RPMI7951 (cell line): ENCODE measurements at places on chromosomes 7 and 10. TPM values are rescaled to one million over a fixed set of nuclear protein-coding genes. Genes with fewer than 3 reads are reported as not detected.

UTF1 gene
- not detected in 2 replicates for total RNA-seq

TAS2R4 gene
- total RNA-seq = 0.10 and 0.12 TPM in 2 replicates

DNA sequence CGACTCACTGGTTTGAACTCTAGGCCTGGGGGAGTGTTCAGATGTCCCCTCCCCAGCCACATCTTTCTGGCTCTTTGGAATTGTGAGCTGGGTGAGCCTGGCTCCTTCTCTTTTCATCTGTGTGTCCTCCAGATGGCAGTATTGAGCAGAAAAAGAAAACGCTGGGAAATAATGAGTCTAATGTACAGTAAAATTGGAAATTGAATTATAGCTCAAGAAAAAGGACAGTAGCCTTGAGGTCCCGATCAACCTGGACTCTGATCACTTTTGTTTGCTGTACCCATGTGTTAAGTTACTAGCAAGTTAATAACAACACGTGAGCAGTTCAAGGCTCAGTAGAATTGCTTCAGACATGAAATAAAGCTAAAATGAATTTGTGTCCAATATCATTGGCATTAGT is 77.9 kb downstream of the SNX10 start:
- DNase-seq = peak; percentile 71

DNA sequence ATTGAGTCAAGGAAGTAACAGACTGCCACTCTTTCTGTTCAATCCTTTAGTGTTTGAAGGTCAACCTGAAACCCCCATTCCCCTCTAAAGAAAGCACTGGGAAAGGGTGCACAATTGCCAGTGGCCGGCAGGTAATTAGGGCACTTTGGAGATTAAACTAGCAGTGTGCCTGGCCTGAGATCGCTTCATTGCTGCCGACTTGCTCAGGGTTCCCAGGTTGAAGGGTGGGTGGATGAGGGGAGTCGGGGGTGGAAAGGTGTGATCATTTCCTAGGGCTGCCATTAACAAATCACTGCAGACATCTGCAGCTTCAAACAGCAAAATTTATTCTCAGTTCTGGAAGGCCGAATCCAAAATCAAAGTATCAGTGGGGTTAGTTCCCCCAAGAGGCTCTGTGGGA is 16.3 kb upstream of the BTBD16 start:
- no peak for DNase-seq

DNA sequence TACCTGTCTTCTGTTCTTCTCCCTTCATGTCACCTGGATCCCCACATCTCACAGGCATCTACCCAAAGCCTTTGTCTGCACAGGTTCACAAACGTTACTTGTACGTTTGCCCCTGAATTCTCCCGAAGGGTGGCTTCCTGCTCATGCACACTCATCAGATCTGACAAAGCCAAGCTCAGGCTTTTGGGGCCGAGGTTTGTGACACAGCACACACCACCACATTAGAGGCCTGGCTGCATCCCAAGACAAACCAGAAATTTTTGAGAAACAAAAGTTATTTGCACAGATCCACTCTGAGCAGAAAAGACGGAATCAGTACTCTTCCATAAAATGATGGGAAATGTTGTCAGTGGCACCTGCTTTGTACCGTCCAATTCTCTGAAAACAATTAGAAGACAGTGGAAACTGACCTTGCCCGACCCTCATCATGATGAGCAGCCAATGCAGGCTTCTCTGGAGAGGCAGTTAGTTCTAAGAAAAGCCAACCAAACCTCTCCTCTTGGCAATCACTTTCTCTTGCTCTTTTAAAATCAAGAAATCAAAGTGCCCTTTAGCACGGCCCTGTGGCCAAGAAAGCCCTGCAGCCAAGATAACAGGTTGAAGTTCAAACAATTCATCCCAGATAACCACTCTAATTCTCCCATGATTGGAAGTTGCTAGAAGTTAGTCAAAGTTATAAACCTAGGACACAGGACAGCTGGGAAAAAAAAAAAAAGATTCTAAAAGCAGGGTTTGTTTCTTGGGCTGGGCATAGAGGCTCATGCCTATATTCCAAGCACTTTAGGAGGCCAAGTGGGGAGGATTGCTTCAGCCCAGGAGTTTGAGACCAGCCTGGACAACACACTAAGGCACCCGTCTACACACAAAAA is 13.6 kb upstream of the SVIL start:
- peak; percentile 84 for DNase-seq

CYP3A5 gene
- 0.24 and 0.49 TPM in 2 replicates for total RNA-seq

KIAA1549 gene
- total RNA-seq = 4.1 and 6.4 TPM in 2 replicates

- no peak for DNase-seq
These were observed 704 bp upstream of the ANTXRL start for GRCh38 chr10:46285966-46286620.

OR2A12 gene
- total RNA-seq = not detected in 2 replicates

- DNase-seq = peak; percentile 58
These were observed 729.1 kb downstream of the TNS3 start for GRCh38 chr7:46852795-46853194.

CALCR gene
- not detected in 2 replicates for total RNA-seq

GRCh38 chr7:41731493-41732435 is 28.9 kb upstream of the INHBA start:
- DNase-seq = peak; percentile 42

TSPAN14 gene
- total RNA-seq = 56.4 and 67.0 TPM in 2 replicates

GRCh38 chr10:133557381-133557780 is 8.0 kb downstream of the SYCE1 start:
- no peak for DNase-seq

RINT1 gene
- total RNA-seq = 9.1 and 11.7 TPM in 2 replicates

DNA sequence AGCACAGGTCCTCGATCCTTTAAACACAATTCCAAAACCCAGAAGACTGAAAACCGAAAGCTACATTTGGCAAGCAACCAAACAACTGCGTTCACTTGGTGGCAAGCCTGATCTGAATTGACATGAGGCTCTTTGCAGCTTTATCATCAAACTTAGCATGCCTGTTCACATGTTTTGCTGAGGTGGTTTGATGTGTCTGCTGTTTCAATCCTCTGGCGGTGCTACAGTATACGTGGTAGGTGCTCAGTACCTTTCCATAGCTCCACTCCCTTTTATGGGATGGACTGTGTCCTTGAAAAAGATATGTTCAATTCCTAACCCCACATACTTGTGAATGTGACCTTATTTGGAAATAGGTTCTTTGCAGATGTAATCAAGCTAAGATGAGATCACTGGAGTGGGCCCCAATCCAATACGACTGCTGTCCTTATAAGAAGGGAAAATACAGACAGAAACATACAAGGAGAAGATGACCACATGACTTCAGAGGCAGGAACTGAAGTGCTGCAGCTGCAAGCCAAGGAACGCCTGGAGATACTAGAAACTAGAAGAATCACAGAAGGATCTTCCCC is 33.4 kb downstream of the CCDC6 start:
- DNase-seq = peak; percentile 79

DNA sequence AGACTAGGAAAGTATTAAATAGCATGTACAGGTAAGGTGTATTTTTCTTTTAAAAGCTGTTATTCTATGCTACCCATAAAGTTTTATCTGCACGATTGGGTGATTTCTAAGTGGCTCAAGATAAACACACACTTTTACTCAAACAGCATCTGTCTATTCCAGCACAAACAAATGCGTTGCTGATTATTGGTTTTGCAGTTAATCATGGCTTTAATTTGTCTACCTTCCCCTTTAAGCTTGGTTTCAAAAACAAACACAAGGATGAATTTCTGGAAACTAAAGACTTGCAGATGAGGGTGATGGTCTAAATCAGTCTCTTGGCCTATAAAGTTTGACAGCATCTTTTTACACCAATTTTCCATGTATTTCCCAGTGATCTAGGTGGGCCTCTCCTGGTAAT is 94.2 kb downstream of the NRP1 start:
- DNase-seq = no peak

GLI3 gene
- total RNA-seq = 7.7 and 10.0 TPM in 2 replicates

DNA sequence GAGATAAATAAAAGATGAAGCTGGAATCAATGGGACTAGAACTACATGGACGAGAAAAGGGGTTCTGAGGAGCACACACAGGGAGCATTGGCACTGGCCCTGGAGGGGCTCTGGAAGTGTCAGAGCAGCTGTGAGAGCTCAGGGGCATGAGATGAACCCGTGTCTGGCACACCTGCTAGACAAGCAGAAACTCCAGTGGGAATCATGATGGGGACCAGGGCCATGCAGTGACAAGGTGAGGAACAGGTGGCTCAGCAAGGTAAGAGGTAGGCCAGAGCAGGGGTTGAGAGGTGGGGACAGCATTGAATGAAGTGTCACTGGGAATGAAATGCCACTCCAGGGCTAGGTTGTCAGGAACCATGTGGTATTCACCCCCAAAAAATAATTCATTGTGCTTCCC is 588.5 kb downstream of the GRID1 start:
- DNase-seq = no peak

GRB10 gene
- 44.9 and 51.7 TPM in 2 replicates for total RNA-seq

DNA sequence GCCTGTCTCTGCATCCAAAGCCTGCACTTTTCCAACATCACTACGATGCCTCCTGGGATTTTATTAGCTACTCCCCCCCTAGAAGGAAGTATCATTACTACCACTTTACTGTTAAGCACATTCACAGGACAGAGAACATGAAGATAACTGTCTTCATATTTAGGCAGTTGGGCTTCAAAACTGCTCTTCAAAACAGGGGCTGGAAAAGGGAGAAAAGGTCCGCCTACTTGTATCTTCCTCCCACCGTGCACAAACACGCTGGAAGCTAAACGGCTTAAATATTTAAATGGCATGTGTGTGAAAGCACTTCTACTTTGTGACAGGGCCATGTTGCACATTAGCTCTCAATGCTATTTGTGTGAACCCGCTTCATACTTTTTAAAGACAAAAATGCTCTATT is 999 bp downstream of the ITIH5 start:
- DNase-seq = no peak

DNA sequence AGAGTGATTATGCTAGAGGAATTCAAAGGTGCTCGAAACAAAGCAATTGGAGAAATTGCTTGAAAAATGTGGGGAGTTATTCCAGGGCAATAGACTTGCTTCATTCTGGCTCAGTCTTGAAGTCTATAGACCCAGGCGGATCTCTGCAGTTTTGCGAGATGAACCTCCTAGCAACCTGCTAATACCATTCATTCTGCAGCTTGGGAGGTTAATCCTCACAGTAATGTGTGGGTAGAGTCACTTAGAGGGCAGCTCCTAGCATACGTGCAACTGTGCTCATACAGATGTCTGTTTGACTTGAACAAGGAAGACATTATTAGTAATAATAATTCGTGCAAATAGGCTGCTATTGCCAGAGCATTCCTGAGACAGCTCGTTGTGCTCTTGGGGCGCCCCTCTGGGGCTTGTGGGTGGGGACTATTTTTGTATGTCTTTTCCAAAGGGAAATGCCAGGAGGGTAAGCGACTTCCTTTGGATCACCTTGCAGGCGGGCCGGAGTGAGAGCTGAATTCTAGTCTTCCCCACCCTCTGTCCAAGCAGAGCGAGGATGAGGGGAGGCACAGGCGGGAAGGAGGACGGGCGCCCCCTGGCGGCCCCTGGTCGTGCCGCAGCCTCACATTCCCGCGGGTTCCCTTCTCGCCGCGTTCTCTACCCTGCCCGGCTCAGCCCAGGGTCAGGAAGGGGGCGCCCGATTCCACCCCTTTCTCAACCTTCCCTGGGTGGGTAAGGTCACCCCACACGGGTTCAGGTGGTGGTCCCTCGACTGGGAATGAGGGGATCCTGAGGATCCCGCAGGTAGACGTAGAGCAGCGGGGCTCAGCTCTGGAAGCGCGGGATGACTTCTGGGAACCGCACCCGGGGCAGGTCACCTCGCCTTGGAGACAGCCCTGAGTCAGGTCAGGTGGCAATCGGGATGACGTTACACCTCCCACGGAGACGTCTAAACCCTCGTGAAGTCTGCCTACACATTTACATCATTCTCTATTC is 241.5 kb downstream of the PHTF2 start:
- no peak for DNase-seq

DNA sequence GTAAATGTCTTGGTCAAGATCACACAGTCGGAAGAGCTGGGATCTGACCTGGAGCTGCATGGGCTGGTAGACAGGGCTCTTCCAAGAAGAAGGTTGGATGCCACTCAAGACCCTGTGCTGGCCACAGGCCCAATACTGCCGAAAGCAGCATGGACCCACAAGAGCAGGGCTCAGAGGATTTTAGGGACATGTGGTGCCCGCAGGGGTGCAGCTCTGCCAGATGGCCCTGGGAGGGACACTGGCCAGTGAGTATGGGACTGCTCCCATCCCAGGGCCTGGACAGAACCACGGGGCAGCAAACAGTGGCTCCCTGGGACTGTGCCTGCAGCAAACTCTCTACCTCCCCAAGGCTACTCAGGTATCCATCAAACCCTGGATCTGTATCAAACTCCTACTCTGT is 12.4 kb downstream of the MAT1A start:
- no peak for DNase-seq

- no peak for DNase-seq
These were observed 216.3 kb upstream of the RHOBTB1 start for GRCh38 chr10:61160253-61160652.

DNA sequence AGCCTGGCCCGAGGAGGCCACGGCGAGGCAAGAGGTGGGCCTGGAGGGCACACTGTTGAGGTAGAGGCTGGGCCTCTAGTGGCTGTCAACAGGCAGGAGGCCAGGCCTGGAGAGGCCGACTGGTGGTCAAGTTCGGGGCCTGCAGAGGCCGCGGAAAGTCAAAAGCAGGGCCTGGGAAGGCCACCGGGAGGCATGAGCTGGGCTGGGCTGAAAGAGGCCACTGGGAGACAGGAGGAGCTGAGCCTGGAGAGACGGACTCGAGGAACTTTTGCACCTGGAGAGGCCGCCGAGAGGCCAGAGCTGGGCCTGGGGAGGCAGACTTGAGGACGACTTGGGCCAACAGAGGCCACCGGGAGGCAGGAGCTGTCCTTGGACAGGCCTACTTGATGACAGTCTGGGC is 321.2 kb downstream of the ZNF479 start:
- no peak for DNase-seq

DNA sequence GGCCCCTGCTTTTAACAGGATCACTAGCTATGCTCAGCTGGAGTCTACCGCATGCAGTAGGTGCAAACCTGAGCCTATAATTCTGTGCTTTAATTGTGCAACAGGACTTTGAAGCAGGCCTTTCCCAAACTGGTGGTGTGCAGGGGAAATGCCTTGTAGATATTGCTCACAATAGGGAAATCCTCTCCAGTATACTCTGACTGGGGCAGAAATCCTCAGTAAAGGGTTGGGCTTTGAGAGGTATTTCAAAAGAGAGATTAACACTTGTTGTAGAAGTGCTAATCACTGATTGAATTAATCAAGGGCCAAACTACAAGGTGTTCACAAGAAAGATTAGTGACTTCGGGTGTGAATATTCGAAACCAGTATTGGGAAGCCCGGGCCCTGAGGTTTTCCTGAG is 58.5 kb upstream of the EXOC6 start:
- DNase-seq = no peak

GRCh38 chr10:48446785-48447184 is 140.3 kb downstream of the MAPK8 start:
- no peak for DNase-seq

- DNase-seq = peak; percentile 84
These were observed 62.8 kb upstream of the C7orf33 start for GRCh38 chr7:148527717-148528168.

DNA sequence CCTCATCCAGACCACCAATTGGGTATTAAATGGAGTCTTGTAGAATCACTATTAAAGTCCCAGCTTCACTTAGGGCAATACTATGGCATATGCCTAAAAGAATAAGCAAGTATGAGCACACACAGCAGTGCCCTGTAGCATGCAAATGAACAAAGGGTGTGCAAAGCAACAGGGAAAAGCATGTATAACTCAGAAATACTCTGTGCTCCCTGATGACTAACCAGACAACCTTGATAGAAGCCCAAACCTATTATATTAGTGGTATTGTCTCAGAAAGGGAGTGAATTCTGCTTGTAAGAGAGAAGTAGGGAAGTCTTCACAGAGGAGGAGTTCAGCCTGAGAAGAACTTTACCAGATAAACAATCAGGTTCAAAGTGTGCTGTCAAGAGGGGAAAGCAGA is 131.2 kb downstream of the DGKI start:
- no peak for DNase-seq
